Spleen (tissue), 13 donors: ENCODE measurements at places on chromosomes 11 and 22. TPM values are rescaled to one million over a fixed set of nuclear protein-coding genes. Genes with fewer than 3 reads are reported as not detected.

Gene OR52I1
- not detected for polyA plus RNA-seq

Gene MMP1
- polyA plus RNA-seq = 2.4 TPM

Gene C22orf31
- polyA plus RNA-seq = not detected

Gene OR51I1
- not detected for polyA plus RNA-seq

Gene ZNF280A
- not detected for polyA plus RNA-seq

Gene MAPK8IP2
- 0.22 TPM for polyA plus RNA-seq

Gene EMID1
- 18.5 TPM for polyA plus RNA-seq

Gene OR5B21
- not detected for polyA plus RNA-seq

Gene ANO1
- 0.42 TPM for polyA plus RNA-seq

Gene SLC22A8
- polyA plus RNA-seq = not detected

Gene CRYAB
- 63.3 TPM for polyA plus RNA-seq

Gene TMPRSS13
- polyA plus RNA-seq = 1.3 TPM

Gene TRIM51
- not detected for polyA plus RNA-seq

Gene TEAD1
- 2.7 TPM for polyA plus RNA-seq

Gene ROM1
- polyA plus RNA-seq = 6.1 TPM
